ENCODE measurements at places on chromosomes 4 and X. TPM values are rescaled to one million over a fixed set of nuclear protein-coding genes. Genes with fewer than 3 reads are reported as not detected.

- DNase-seq: no peak
These were observed 80.7 kb downstream of the FHIP1A start for GRCh38 chr4:151489462-151490203.

DNA sequence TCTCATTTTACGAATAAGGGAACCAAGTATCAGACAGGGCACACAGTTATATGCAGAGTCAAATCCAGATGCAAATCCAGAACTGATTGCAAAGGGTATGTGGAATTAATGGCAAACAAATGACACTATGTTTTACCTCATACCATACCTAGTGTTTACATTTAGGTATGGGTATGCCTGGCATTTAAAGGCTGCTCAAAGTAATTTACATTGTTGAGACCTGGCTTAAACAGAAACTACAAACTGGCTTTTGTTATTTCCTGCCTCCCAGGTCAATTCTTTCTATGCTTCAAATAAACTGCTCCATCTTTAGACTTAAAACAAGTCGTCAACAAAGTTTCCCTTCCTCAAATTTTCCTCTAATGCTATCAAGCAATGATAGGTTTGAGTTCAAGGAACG, 33.7 kb downstream of the ANKRD17 start:
- DNase-seq: no peak

Gene TMSB4X
- 4,851 TPM for total RNA-seq

DNA sequence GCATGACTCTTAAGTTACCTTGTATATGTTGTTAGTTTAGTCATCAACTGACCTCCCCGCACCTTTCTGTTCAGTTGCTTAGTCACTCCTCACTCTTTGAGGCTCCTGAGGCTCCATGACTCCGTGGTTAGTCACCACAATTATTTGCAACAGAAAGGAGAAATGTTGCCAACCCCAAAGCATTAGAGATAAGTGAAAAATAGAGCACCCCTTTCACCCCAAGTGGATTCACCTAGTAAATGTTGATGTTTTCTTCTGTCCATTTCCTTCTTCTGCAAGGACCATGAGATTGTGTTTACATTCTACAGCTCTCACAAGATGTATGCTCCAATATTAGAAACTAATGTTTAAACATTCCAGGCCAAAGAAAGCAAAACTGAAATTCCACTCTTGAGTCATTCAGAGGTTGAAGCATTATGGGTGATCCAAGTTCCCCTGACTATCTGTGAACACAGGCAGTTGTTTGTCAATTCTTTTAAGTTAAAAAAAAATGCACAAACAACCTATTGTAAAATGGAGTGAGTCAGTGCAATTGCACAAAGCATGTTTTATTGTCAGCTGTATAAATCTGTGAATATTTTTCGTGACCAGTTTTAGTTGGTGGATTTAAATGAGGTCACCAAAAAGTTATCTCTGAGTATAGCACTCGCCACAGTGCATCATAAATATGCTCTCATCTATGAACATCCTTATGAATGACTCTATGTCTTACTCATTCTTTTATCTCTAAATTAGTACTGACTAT, 552.4 kb upstream of the MAGEB2 start:
- no peak for DNase-seq

Gene SMIM9
- total RNA-seq: not detected

Gene MAGEA2B
- not detected for total RNA-seq

All from CD4-positive, alpha-beta memory T cell (primary cell).